ENCODE measurements at places on chromosomes 2 and 18.

DNA sequence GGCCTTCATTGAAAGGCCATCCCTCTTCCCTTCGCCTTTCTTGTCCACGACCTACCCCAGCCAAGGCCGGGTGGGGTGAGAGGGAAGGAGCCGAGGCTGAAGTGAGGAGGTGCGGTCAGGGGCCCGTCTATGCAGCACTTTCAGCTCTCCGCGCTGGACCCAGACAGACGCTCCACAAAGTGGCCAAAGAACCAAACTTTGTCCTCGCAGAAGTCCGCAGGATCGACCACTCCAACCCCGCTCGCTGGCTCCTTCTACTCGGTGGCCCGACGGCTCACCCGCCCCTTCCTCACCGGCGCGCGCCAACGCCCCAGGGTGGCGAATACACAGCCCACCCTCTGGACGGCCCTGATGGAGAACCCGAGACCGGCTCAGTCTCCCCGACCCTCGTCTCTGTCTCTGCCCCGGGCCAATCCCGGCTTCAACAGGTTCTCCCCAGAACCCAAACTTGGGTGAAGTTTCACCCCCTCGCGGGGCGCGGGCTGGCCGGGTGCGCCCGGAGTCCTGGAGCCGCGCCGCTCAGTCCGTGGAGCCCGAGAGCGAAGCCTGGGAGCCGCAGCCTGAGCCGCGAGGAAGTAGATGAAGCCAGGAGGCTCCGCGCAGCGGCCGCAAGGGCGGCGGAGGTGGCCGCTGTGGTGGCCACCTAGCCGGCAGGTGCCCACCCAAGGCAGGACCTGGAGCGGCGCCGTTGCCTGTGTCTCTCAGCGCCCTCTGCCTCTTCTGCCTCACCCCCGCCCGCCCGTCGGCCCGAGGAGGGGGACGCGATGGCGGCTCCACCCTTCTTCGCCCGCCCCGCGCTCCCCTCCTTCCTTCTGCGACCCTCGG, 26.7 kb upstream of the ALPP start:
- no peak for DNase-seq

DNA sequence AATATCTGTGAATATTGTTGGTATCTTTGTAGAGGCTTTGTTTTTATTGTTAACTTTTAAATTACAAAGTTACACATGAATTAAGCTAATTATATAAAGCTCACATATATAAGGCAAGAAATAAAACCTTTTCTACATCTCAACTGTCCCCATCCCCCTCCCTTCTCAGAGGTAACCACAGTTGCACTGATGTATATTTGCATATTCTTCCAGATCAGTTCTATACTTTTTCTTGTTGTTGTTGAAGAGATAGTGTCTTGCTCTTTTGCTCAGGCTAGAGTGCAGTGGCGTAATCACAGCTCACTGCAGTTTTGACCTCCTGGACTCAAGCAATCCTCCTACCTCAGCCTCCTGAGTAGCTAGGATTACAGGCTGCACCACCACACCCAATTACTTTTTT, 36.0 kb upstream of the CDC42EP3 start:
- no peak for DNase-seq

DNA sequence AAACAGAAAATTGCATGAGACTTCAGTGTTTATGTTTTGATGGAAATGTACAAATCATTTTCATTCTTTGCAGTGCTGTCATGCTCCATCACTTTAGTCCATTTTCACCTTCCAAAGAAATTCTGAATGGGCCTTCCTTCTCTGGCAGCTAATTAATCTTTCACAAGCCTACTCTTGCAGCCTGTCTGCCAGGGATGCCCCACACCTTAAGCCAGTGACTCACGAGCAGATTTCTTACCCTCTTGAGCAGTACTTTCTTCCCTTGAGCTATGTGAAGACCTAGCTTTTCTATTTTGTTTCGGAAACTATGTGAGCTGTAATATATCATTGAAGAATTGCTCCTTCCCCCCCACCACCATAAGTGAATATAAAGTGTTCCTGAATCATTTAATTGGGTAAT, 404.3 kb upstream of the VWC2L start:
- DNase-seq = no peak

- DNase-seq = peak; percentile 75
These were observed 45.6 kb upstream of the ODC1 start for GRCh38 chr2:10493634-10494281.

- DNase-seq = no peak
These were observed 2.2 kb upstream of the EHD3 start for GRCh38 chr2:31231571-31232302.
